Activated CD4-positive, alpha-beta T cell treated with anti-CD3 and anti-CD28 coated beads, Interleukin-10, Interleukin-2, amounts not matched to agents 100 ng/mL and 50 ng/mL, durations not matched to agents 16 hours and 8 hours (primary cell): ENCODE measurements at places on chromosomes 5 and 9.

- DNase-seq: peak; percentile 77
Measured at GRCh38 chr5:158382473-158382872, 523.5 kb upstream of the CLINT1 start.

- DNase-seq: no peak
Measured at GRCh38 chr5:893711-894110, 1.0 kb downstream of the TRIP13 start.

DNA sequence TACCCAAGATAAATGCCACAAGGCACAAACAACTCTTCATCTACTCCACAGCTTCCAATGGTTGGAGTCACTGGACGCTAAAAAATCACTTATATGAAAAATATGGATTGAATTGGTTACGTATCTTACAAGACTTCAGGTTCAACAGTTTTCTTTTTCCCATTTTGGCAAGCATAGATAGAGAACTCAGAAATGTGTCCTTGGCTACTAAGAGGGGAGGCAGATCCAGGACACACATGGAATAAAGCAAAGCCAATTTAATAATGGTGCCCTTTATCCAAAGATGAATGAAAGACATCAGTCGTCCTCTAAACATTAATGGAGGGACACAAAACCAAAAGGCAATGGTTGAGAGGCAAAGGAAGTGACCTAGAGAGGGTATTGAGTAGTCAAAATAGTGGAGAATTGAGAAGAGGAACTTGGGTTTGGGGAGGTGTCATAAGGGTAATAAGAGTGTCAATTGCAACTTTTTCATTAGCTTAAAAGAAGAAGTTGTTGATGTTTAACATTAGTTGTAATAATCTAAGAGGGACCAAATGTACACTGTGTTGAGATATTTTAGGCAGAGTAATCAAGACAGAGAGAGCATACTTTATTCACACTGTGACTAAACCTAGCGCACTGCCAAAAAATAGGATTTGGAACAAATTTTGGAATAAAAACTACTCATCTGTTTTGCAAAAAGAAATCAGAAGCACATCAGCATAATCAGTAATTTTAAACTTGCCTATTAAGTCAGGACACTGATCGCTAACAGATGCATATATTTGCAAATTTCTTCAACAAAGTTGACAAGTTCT lies 308.2 kb downstream of the ARL15 start:
- no peak for DNase-seq

DNA sequence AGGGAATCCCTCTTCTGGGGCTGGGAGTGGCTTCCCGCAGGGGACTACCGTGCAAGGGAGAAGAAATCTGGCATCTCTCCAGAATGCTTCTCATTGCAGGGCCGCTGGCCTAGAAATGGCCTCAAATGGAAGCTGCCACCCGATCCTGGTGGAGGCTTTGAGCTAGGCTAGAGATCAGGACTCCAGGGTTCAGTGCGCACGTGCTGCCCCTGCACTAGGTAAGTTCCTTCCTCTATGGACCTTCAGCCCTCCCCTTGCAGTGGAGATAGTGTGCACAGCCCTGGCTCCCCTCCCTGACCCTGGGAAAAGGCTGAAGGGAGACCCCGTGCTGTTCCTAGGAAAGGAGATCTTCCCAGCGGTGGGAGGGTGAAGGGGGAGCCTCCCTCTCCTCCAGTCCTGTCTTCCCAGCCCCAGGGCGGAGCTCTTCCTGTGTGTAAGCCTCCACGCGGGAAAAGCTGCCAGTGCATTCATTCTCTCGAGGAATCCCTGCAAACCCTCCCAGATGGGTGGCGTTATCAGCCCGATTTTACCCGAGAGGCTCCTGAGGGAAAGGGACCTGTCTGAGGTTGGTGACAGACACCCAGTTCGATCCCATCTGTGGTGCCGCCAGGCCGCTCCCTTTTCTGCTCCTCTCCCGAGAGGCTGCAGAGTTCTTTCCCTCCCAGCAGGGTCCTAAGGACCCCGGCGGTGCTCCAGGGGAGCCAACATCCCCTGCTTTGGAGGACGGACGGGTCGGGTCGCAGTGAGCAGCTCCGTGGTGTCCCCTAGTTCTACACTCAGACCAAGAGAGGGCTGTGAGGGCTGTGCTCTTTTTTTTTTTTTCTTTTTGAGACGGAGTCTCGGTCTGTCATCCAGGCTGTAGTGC lies 1.4 kb upstream of the CERCAM start:
- no peak for DNase-seq

DNA sequence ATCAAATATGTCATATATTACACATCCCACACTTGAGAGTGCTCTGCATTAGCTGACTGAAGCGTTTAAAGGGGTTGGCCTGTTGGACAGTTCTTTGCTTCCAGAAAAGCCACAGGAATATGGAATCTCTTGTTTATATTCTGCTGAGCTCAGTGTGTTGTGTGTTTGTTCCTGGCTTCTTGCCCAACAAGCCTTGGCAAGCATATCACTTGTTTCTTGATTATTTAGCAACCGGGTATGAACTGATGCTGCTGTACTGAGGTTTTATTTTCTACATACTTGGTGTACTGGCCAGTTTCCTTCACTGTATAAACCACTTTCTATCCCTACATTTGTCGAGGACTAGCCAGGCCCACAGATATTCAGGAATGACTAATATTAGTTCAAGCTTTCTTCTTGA lies 378.9 kb downstream of the KCTD16 start:
- no peak for DNase-seq

- no peak for DNase-seq
Measured at GRCh38 chr9:4020038-4020754, 279.7 kb downstream of the GLIS3 start.

GRCh38 chr5:142548739-142549275 lies 137.1 kb downstream of the FGF1 start:
- peak; percentile 43 for DNase-seq

DNA sequence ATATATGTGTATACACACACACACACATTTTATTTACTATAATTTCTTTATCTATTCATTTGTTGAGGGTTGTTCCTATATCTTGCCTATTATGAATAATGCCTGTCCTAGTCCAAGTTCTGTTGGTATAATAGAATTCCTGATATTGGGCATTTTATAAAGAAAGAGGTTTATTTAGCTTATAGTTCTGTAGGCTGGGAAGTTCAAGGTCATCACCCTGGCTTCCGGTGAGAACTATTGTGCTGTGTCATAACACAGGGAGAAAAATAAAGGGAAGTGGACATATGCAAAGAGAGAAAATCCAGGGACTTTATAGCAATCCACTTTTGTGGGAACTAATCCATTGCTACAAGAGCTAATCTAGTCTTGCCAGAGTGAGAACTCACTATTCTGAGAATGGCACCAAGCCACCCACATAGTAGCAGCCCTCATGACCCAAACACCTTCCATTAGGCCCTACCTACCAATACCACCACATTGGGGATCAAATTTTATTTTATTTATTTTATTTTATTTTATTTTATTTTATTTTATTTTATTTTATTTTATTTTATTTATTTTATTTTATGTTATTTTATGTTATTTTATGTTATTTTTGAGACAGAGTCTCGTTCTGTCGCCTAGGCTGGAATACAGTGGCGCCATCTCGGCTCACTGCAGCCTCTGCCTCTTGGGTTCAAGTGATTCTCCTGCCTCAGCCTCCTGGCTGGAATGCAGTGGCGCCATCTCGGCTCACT lies 74.7 kb downstream of the FER start:
- no peak for DNase-seq

- DNase-seq: no peak
Measured at GRCh38 chr5:34656700-34657273, 659 bp downstream of the RAI14 start.

DNA sequence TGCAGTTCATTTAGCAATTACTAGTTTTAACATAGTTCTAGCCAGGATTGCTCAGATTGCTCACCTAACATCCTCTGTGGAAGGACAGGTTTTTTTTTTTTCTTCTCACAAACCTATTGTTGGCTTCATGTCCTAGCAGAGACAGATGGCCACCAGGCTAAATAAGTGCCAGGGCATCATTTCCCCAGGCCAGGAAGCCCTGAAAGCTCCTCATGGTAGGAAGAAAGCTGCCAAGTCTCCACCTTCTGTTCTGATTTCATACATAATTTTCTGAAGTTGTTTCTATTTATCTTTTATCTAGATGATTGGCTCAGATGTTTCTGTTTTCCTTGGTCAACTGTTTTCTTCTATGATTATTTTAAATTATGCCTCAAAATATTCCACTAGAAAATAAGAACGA lies 31.0 kb downstream of the EFCAB9 start:
- no peak for DNase-seq

- DNase-seq: no peak
Measured at GRCh38 chr5:68314465-68314864, 98.9 kb downstream of the PIK3R1 start.

DNA sequence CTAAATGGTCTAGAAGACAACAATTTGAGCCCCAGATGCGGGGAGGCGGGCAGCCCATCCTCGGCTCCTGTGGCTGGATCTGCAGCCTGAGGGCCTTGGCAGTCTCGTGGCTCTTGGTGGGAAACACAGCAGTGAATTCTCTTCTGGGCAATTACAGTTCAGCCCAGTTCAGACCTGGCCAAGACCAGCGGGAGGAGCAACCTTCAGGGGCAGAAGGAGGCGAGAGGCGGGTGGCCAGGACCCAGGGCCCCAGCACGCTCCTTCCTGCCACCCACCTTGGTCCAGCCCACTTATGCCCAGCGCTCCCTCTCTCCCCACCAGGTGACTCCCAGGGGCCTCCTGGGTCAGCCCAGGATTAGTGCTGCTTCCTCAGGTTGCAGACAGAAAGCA lies 7.8 kb downstream of the MYMK start:
- DNase-seq: no peak

- DNase-seq: no peak
Measured at GRCh38 chr9:22148876-22149637, 140.0 kb upstream of the CDKN2B start.

DNA sequence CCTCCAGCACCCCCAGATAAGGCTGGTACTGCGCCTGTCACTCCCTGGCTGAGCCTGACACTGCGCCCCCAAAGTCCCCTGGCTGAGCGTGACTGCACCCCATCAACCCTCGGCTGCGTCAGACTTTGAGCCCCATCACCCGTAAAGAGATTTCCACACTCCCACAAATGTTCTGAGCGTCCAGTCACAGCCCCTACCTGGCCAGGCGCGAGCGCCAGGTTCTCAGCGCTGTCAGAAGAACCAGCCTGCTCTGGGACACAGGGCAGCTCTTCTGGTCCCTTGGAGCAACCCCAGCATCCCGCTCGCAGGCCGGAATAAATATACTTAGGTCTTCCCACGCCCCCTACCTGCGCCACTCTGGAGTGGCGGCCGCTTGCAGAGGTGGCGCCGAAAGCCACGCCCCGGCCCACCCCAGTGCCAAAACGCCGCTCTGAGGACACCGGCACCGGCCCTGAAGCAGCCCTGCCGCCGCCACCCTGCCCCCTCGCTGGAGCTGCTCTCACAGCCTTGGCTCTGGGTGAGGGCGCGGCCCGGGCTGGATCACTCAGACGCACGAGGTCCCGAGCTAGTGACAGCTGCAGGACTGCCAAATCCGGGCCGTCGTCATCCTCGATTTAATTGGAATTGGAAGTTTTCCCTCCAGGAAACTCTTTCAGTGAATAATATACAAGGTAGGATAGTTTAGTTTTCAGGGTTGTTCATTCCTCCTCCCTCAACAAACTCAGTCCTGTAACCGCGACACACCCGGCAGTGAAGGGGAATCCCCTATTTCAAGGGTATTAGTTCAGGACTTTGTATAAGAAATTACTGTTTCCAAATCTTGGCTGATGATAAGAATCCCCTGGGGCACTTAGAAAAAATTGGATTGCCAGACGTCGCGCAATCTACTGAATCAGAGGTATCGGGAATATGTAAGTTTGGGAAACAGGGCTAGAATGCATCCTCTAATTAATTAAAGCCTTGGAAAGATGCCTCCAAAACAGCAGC lies 1.2 kb upstream of the CEMIP2 start:
- DNase-seq: peak; percentile 75

DNA sequence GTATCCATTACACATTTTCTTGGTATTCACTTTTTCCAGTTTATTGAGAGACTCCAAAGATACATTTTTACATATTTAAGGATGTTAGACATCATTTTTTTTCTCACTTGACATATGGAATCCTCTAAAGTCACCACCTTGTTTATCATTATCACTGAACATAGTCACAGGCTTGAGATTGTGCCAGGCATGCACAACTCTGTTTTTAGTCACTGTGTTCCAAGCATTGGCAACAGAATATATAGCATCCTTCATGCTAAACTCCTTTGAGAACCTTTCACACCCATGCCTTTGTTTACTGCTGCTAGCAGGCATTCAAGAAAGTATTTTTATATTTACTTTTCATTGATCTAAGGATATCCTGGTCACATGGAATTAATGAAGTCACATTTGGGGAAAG lies 668.6 kb upstream of the ARRDC3 start:
- DNase-seq: no peak

DNA sequence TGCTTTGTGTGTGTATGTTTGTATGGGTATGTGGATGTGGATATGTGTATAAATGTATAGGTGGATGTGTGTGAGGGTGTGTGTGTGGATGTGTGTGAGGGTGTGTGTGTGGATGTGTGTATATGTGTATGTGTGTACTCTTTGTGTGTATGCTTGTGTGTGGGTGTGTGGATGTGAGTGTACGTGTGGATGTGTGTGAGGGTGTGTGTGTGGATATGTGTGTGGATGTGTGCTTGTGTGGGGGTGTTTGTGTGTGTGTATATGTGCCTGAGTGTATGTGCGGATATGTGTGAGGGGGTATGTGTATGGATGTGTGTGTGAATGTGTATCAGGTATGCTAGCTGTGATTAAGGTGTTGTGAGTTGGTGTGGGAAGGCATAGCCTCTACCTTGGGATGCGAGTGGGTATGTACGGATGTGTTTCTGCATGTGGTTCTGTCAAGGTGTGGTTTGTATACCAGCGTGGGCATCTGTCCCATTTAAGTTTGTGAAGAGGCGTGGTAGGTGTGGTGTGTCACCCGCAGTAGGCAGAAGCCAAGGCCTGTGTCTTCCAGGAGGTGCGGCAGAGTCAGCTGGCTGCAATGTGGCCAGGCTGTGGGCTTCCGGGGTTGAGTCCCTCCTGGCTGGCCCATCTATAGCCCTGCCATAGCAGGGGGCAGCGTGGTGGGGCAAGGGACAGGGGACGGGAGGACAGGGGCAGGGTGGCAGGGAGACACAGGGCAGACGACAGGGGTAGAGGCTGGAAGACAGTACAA lies 155.8 kb downstream of the DAB2IP start:
- no peak for DNase-seq

- peak; percentile 86 for DNase-seq
Measured at GRCh38 chr5:157860898-157861890, 2.2 kb upstream of the CLINT1 start.

- no peak for DNase-seq
Measured at GRCh38 chr9:113205432-113205831, 15.6 kb downstream of the FKBP15 start.

DNA sequence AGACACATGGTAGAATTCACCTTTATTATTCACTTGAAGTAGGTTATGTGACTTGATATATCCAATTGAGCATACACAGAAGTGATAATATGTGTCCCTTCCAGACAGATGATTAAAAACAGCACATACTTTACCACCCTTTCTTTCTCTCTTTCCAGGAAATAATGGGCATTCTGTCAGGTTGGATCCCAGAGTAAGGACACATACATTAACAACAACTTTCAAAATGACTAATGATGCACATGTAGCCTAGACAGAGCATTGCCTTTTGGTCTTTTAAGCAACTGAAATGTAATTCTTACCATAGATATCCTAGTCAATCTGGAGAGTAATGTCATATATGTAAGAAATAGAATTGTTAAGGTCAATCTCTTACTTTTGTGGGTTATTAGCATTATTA lies 1748.7 kb downstream of the EFNA5 start:
- DNase-seq: no peak
